Muscle of arm (tissue), 14 donors: ENCODE measurements at places on chromosomes 3 and 15.

- DNase-seq: no peak
These were observed 37.5 kb upstream of the CCR4 start for GRCh38 chr3:32913790-32914446.

DNA sequence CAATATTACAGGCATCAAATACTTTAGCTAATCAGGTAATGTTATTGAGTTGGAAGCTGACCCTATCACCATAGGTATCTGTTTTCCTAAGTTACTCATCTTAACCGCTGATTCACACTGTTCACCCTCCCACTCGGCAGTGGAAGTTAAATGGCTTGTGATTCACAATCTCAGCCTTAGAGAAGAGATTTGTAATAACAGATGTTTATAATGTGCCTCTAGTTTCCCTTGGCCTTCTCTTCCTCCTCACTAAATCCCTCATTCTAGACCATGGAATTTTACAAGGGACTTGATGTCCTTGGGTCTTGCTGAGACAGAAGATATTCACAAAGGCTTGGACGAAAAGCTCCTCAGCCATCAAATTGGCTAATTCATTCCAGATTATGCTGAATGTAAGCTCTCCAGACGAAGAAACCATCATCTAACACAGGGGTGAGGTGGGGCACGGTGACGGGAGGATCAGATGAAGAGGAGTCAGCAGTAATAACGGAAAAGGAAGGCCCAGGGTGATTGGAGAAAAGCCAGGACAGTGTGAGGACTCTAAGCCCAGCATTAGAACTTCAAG lies 931.7 kb downstream of the MCTP2 start:
- no peak for DNase-seq

GRCh38 chr3:54188176-54188791 lies 65.9 kb downstream of the CACNA2D3 start:
- peak; percentile 77 for DNase-seq

DNA sequence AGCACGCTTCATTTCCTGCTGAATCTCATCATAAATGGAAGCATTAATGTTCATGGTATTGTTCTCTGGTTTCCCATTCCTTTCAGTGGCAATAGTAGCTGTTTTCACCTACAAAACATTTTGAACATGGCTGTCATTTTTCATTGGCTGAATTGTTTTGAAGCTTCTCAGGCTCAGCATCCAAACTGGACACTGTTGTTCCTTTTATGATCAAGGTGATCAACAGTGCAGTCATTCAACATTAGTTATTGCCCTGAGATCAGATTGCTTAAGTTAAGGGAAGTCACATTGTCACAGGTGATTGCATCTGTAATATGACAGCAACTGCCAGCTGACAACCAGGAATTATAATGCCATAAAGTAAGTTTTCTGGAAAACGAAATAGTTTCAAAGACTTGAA lies 46.9 kb downstream of the SATB1 start:
- no peak for DNase-seq

GRCh38 chr3:44099566-44100297 lies 142.0 kb upstream of the TOPAZ1 start:
- no peak for DNase-seq
